ENCODE measurements at places on chromosomes 13 and 19. TPM values are rescaled to one million over a fixed set of nuclear protein-coding genes. Genes with fewer than 3 reads are reported as not detected.

YJEFN3 gene
- total RNA-seq, result 0.28 TPM

PGLYRP2 gene
- total RNA-seq, result not detected

C19orf85 gene
- not detected for total RNA-seq

CCDC169 gene
- total RNA-seq, result 1.3 TPM

OR10H4 gene
- total RNA-seq, result not detected

CEACAM3 gene
- total RNA-seq, result not detected

GRIK5 gene
- 0.19 TPM for total RNA-seq
